ENCODE measurements at places on chromosomes 12 and 14.

DNA sequence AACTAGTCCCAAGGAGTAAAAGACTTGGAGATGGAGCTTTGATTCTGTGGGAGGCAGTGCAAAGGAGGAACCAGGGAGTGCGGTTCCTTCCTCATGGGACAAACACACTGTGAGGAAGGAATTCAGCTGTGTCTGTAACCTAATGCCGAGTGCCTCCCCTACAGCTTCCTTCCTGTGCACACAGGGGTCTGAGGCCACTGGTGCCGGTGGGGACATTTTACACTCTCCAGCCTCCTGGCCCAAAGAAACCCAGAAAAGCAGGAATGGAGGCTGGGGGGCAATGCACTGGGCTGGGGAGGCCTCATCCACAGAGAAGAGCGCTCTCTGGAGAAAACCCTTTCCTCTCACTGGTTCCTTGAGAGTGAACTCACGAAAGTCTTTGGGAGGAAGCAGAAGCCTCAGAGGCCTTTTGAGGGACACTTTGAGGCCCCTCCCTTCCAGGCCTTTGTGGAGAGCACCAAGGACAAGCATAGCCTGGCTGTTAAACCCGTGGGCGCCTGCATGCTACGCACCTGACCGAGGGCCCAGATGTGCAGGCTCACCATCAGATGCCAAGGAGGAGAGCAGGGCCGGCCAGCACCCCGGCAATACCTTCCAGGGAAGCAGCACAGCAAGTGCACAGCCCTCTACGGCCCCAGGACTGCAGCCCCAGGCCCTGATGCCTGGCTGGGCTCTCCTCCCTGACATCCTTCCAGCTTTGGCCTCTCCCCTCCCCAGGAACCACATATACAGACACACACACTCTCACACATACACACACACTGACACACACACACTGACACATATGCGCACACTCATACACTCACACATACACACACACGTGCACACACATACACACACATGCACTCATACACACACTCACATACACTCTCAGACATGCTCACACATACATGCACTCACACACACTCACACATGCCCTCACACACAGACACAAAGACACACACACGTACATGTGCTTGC lies 52.0 kb downstream of the NFKBIA start:
- no peak for DNase-seq

- DNase-seq = no peak
Observed at GRCh38 chr12:47834199-47834903, 14.6 kb upstream of the HDAC7 start.

GRCh38 chr12:82015623-82016347 lies 256.6 kb upstream of the PPFIA2 start:
- no peak for DNase-seq

GRCh38 chr14:86999036-86999435 lies 993.9 kb downstream of the GALC start:
- peak; percentile 55 for DNase-seq

- no peak for DNase-seq
Observed at GRCh38 chr12:129145381-129145780, 292.1 kb downstream of the GLT1D1 start.

GRCh38 chr12:30977124-30977523 lies 50.6 kb downstream of the TSPAN11 start:
- no peak for DNase-seq

- DNase-seq = no peak
Observed at GRCh38 chr14:76375947-76376404, at the start of gene ESRRB. Gene ESRRB (plus strand): TSS chr14:76376137. CDS start chr14:76376402, 265 bp downstream.

- no peak for DNase-seq
Observed at GRCh38 chr14:104874571-104875411, 9.7 kb downstream of the CEP170B start.

- DNase-seq = no peak
Observed at GRCh38 chr14:60893911-60894310, 87.0 kb downstream of the TRMT5 start.

- no peak for DNase-seq
Observed at GRCh38 chr12:69385038-69385437, 25.5 kb downstream of the YEATS4 start.

DNA sequence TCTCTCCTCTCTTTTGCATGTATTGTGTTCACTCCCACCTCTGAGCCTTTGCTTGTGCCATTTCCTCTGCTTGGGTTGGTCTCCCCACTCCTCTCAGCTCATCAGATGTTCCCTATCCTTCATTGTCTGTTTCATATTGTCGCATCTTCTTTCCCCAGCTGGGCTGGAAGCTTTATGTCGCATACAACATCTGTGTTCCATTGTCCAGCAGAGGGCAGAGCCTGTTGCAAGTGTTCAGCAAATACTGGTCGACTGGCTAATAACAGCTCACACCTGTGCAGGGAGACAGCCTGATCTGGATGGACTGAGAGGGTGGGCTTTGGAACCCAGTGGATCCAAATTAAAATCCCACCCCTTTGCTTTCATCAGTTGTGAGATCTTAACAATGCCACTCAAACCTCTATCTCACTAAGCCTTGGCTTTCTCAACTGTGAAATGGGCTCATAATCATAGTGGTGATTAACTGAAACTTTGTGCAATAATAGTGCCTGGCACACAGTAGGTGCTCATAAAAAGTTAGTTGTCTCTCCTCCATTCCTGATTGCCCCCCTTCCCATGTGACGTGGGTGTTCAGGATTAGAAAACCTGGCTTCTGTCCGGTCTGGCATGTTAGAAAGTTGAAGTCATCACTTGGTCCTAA lies 75.8 kb downstream of the RIN3 start:
- DNase-seq = no peak

- DNase-seq = no peak
Observed at GRCh38 chr12:11821386-11822080, 172.1 kb downstream of the ETV6 start.

DNA sequence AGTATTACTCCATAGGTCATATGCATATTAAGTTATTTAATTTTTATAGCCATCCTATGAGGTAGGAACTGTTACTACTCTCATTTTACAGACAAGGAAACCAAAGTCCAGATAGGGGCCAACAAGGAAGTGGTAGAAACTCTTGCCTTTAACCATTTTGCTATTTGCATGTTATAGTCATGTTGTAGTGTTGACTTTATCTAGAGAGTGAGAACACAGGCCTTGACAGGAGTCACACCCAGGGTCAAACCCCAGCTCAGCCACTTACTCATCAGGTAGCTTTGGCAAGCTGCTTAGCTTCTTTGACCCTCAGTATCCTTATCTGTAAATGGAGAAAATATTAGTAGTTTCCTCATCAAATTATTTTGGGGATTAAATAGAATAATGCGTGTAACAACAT lies 156.2 kb downstream of the CAND1 start:
- no peak for DNase-seq

- DNase-seq = no peak
Observed at GRCh38 chr12:10018386-10018785, 8.0 kb downstream of the CLEC12B start.

DNA sequence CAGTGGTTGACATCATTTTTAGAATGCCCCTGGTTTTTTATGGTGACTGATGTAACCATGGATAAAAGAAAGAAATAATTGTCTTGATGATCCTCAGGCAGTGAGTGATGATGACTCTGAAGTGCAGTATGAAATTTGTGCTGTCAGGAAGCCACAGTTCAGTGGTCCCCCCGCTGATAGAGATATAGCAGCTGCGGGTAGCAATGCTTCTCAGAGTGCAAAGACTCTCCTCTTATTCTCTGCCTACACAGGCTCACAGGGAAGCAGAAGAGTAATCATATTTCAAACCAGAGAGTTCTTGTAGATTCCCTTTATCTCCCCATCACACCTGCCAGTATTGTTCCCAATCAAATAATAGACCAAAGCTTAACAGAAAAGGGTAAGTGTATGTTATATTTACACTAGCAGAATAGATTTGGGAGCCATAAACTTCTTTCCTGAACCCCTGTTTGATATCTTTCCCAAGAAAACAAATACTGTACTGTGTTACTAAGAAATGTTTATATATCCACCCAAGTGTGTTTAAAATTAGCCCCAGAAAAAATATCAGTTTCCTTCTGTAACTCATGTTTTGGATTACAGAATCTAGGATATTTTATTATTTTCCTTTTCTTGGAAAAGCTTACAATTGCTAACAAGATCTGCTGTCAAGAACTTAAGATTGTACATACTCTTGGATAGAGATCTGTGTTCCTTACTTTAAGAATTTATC lies 1817.4 kb upstream of the FLRT2 start:
- no peak for DNase-seq

DNA sequence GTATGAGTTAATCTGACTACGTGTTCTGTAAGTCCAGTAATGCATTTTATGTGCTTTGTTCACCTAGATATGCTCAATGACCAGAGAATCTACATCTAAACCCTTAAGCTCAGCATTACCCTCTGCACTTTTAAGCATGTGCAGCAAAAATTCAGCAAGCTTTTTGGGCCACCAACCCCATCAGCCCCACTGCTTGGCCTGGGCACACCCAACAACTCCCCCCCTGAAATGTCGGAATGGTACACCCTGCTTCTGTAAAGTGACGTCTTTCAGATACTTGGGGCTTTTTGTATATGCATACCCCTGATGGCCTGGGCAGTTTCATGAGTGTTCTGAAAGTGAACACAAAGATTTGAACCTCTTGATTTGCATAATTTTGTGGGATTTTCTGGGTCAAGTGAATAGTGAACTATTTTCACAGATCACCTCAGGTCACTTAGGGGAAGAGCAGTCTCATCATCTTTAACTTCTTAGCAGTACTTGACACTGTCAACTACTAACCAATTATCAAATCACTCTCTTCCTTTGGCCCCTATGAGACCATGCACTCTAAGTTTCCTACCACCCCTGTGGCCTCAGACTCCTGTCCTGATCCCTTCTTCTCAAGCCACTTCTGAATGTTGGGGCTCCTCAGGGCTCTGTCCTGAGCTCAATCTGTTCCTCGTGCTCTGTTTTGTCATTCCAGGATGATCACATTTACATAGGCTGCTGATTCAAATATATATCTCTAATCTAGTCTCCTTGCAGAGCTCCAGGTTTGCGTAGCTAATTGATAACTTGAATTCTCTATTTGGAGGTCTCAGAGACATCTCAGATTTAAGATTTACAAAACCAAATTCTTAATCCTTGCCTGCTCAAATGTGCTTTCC lies 36.3 kb upstream of the PPM1A start:
- no peak for DNase-seq

GRCh38 chr14:75702122-75702521 lies 41.1 kb downstream of the TTLL5 start:
- DNase-seq = no peak

All from GM04504 (cell line).